ENCODE measurements at places on chromosomes 1 and 21. TPM values are rescaled to one million over a fixed set of nuclear protein-coding genes. Genes with fewer than 3 reads are reported as not detected.

The TNFRSF9 gene
- not detected for total RNA-seq

- H3K27ac ChIP-seq: peak overlapping the region; percentile 98
- H3K27me3 ChIP-seq: no peaks in the 10 kb centered on the region
- peak; percentile 25 for DNase-seq
- no peaks in the 10 kb centered on the region for H3K4me1 ChIP-seq
- H3K36me3 ChIP-seq: no peaks in the 10 kb centered on the region
These were observed 956 bp upstream of the SCAF4 start for GRCh38 chr21:31732597-31733550.

GRCh38 chr1:206772243-206772937 lies at the start of gene IL10:
IL10 (minus strand) TSS chr1:206772494; CDS start chr1:206772435, 59 bp downstream.
- H3K27ac ChIP-seq: no peak within 1 kb of the TSS
- H3K4me3 ChIP-seq: no peak within 1 kb of the TSS
- peaks cover 21% of the 10 kb centered on the region for H3K4me1 ChIP-seq
- H3K27me3 ChIP-seq: no peaks in the 10 kb centered on the region
- DNase-seq: no peak

GRCh38 chr1:213568929-213569815 lies 418.6 kb upstream of the PROX1 start:
- H3K36me3 ChIP-seq: no peaks in the 10 kb centered on the region
- no peak for DNase-seq
- H3K4me1 ChIP-seq: no peaks in the 10 kb centered on the region
- no peaks in the 10 kb centered on the region for H3K27me3 ChIP-seq

- no peaks in the 10 kb centered on the region for H3K4me1 ChIP-seq
- H3K36me3 ChIP-seq: no peaks in the 10 kb centered on the region
- no peak overlapping the region for H3K27ac ChIP-seq
- H3K27me3 ChIP-seq: no peaks in the 10 kb centered on the region
- no peak overlapping the region for H3K4me3 ChIP-seq
These were observed 2.8 kb upstream of the ADAMTSL4 start for GRCh38 chr1:150546294-150546937.

- H3K4me1 ChIP-seq: no peaks in the 10 kb centered on the region
- H3K27me3 ChIP-seq: no peaks in the 10 kb centered on the region
- no peak overlapping the region for H3K4me3 ChIP-seq
- no peak for DNase-seq
- no peaks in the 10 kb centered on the region for H3K36me3 ChIP-seq
These were observed 587.2 kb downstream of the PTPRU start for GRCh38 chr1:29823561-29823960.

DNA sequence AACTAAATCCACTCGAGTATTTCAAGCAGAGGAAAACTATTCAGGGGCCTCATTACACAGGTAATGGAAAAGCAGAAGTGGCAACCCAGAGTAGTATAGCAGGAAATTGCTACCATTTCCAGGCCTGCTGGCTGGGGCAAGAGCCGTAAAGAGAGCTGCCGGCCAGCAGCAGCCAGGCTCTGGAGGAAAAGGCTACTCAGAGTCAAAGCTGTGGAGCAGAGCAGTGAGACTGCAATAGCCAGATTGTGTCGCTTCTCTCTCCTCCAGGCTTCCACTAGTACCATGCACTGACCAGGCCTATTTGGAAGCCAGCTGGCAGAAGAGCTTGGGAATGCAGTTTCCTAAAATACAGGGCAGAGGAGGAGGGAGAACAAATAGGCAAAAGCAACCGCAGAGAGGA lies 155.5 kb downstream of the OMA1 start:
- H3K4me1 ChIP-seq: no peaks in the 10 kb centered on the region
- no peaks in the 10 kb centered on the region for H3K36me3 ChIP-seq
- no peak for DNase-seq
- no peak overlapping the region for H3K4me3 ChIP-seq

- no peaks in the 10 kb centered on the region for H3K36me3 ChIP-seq
- H3K4me1 ChIP-seq: no peaks in the 10 kb centered on the region
- no peak for DNase-seq
These were observed 56.6 kb downstream of the ZNF281 start for GRCh38 chr1:200353232-200353631.
